ENCODE measurements at places on chromosomes 2 and 18. TPM values are rescaled to one million over a fixed set of nuclear protein-coding genes. Genes with fewer than 3 reads are reported as not detected.

DNA sequence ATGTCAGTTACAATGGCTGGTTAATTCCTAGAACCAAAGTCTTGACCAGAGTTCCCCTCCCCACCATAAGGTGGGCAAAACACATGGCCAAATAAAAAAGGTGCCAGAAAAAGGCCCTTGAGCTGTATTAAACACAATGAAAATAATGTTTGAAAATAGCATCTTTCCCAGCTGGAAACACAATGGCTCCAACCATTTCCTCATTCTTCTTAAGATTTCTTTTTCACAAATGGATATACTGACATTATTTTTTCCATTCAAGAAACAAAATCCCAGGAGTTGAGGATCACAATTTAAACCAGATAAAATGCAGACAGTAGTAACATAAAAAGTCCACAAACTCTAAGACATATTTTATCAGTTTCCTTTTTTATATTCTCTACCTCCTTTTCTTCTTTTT is 143.8 kb downstream of the EXOC6B start:
- no peak for DNase-seq

GRCh38 chr18:79629606-79630005 is 50.0 kb upstream of the CTDP1 start:
- no peak for DNase-seq

DNA sequence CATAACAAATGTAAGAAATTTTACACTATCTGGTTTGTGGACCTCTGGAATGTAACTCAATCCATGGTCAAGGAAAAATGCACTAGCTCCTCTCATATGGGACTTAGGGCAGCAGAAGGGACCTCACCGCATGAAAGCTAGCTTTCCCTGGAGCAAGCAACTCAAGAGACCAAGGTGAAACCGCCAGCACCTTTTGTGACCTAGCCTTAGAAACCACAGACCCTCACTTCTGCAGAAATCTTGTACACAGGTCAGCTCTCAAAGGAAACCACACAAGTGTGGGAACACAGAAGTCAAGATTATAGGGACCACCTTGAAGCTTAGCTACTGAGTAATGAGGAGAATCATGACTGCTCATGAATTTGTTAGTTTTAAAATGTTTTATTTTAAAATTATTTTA is 222.5 kb downstream of the DLGAP1 start:
- no peak for DNase-seq

DNA sequence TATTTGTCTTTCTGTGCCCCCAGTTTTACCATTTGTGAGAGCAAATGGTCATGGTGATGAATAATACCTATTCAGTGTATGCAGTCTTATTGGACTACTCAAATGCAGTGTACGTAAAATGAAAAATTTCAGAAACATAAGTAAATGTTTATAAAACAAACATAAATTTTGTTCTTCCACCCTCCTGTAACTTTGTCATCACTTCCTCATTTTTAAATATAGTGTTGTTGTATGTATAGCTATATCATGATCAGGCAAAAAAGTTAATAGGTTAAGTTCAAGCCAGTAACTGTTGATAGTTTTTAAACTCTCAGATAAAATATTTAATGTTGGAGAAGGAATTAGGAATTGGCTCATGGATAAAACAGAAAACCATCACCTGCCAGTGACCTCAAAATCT is 93.2 kb downstream of the KLF7 start:
- DNase-seq: no peak

DNA sequence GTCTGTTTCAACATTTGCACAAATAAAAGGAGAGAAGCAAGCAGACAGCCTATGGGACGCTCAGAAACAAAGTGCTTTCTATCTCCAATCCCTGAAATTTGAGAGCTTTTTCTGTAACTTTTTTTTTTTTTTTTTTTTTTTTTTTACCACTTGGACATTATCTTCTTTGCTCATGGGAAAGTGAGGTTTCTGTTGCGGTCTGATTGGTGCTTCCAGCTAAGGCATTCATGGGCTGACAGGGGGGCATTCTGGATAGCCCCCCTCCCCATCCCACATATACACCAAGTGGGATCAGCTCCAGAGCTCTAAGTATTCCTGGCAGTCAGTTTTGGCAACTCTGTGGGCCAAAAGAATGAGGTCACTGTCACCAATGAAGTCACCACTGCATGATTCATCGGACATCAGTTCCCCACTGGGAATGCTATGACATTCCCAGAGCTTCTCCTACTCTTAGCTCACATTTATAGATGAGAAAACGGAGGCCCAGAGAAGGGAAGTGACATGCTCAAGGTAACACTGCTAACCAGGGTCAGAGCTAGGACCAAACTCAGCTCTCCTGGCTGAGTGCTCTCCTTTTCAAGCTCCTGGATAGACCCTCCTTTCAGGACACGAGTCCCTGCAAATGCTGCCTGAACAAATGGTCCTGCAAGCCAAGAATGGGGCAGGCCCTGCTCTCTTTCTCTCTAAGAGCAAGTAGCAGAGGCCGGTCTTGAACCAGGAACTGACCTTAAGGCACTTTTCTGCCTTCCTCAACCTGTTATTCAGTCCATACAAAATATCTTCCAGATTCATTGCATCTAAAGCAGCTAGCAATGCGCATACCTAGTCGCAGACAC is 61.3 kb downstream of the TMEM247 start:
- no peak for DNase-seq

- DNase-seq: no peak
Observed at GRCh38 chr2:129781749-129782632, 197.5 kb upstream of the RAB6C start.

- DNase-seq: no peak
Observed at GRCh38 chr2:239266434-239266766, 134.4 kb downstream of the HDAC4 start.

DNA sequence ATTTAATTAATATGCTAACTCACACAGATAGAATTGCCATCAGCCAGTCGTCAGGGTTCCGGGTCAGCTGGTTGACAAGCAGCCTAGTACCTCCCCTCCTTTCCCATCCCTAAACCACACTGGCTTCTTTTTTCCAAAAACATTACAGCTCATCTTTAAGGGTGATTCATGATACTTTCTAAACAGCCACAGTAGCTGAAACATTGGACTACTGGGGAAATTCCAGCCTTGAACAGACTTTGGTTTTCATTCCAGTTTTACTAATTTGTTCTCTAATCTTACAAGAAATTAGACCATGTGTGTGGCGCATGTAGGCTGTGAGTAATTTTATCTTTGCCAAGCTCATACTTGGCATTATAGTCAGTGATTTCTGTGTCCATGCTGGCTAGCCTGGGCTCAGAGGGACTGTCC is 110.8 kb downstream of the FMNL2 start:
- DNase-seq: no peak

GRCh38 chr2:188306271-188306670 is 14.6 kb downstream of the GULP1 start:
- DNase-seq: no peak

The ANKRD62 gene
- total RNA-seq: not detected

All from activated CD4-positive, alpha-beta memory T cell treated with anti-CD3 and anti-CD28 coated beads for 36 hours (primary cell).